NB4 (cell line): ENCODE measurements at places on chromosomes 7 and 10.

GRCh38 chr10:52098130-52098529, 216.0 kb upstream of the DKK1 start:
- DNase-seq, result no peak

GRCh38 chr10:130218936-130219335, 82.7 kb downstream of the GLRX3 start:
- no peak for DNase-seq

DNA sequence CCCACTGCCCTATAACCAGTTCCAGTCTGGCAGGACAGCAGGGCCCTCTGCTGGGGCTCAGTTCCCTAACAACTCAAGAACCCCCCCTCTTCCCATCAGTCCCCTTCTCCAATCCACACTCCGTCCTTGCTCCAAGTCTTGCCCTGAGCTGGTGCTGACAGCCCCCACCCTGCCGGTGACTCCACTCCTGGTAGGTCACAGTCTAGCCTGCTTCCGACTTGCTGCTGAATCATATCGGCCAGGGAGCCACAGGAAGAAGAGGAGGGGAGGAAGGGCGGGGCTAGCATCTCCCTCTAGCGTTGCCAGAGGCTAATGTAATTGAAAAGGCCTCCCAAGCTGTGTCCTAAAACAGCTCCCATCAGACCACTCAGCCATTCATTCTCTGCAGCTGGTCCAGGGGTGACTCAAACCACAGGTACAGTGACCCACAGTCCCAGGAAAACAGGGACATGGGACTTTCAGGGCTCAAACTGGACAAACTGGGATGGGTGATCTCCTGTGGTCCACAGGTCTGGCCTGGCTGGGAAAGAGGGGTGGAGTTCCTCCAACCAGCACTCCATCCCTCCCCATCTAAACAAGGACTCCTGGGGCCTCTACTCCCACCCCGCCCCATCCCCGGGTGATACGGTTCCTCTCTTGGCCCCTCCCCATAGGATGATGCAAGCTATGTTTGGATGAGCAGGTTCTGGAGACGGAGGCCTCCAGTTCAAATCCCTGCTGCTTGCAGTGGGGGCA, 158.8 kb downstream of the SH3PXD2A start:
- DNase-seq, result peak; percentile 89

GRCh38 chr10:119289227-119289920, 82.0 kb downstream of the GRK5 start:
- no peak for DNase-seq

DNA sequence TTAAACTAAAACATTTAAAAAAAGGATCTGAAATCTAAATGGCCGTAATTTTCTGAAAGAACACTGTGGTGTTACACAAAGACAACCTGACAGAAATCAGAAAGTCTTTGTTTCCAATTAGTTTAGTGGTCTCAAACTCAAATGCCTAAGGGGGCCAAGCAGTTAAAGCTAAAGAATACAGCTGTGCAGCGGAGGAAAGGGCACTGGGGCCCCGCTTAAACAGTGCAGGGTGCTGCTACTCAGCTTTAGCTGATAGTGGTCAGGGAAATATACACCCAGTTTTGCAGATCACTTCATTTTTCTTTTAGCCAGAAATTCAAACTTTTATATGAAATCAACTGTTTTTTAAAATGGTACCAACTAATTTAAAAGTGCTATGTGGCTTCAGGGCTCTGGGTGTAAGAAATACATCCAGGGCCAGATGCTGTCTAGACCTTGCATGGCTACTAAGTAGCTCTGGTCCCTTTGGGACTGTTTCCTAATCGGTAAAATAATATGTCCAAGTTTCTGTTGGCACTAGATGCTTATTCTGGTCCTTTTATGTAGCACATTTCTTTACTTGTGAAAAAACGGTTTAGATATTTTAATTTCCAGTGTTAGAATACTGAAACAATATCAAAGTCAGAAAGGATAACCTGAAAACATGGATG, 161.8 kb upstream of the LAMB4 start:
- DNase-seq, result no peak

DNA sequence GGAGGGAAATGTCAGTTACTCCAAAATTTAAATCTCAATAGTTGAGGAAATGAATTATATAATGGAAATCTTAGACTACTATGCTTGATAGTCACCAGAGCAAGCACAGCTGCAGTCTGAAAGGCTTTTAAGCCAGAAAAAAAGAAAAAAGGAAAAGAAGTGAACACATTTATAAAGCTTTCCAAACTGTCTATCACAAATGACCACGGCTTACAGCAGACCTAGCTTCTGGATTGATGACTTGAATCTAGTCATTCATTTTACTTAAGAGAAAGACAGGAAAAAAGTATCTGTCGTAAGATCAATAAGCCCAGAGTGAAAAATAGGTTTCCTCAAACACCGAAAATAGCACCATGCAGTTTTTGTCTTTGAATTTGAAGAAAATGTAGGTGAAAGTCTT, 67.9 kb upstream of the OGDHL start:
- DNase-seq, result no peak

DNA sequence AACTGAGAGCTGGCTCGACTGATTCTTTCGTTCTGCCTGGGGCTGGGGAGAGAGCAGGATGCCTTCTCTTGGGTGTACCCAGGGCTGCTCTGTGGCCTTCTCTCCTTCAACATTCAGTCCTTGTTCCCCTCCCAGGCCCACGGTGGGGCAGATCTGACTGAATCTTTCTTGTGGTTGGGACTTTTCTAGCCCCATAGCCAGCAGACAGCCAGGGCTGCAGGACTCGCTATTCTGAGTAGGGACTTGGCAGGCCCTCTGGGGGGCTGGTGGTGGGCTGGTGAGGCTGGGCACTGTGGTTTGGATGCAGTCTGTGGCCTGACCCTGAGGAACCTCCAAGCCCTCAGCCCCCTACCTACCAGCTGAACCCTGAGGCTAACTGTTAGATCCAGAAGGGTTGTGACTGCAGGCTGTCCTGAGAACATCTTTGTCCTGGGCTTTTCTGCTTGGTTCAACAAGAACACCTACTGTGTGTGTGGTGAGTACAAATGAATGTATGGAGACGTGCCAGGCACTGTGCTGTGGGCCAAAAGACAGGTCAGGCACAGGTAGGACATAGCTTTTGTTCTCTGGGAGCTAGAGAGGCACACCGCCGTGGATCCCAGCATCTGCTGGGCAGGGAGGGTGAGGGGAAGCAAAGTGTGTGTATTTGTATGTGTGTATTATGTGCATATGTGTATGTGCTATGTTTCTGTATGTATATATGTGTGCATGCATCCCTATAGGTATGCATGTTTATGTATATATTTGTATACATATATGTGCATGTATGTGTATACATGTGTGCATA, 2.1 kb upstream of the PALD1 start:
- DNase-seq, result peak; percentile 43
